Activated T-helper 1 cell treated with anti-CD3 and anti-CD28 coated beads, Interleukin-12 subunit alpha, Interleukin-12 subunit beta, Interleukin-2, Interleukin-4 antibody, amounts not matched to agents 30 ng/mL and 10 ng/mL and 1 ng/mL, durations not matched to agents 14 hours and 24 hours and 36 hours (primary cell): ENCODE measurements at places on chromosomes 5 and 9.

DNA sequence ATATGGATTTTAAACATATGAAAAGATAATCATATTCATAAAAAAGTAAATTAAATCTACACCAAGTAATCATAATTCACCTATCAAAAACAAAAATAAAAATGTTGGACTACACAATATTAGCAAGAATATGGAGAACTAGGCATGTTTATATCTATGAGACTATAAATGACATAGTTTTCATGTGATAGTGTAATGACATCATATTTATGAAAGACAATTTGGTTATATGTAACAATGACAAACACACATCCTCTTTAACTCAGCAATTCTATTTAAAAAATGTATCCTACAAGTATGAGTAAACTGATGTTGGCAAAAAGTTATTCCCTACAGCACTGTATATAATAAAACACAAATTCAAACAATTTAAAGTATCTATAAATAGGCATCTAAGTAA is 312.3 kb downstream of the EDIL3 start:
- DNase-seq, result no peak
- H3K36me3 ChIP-seq, result no peaks in the 10 kb centered on the region
- no peak overlapping the region for H3K27ac ChIP-seq

DNA sequence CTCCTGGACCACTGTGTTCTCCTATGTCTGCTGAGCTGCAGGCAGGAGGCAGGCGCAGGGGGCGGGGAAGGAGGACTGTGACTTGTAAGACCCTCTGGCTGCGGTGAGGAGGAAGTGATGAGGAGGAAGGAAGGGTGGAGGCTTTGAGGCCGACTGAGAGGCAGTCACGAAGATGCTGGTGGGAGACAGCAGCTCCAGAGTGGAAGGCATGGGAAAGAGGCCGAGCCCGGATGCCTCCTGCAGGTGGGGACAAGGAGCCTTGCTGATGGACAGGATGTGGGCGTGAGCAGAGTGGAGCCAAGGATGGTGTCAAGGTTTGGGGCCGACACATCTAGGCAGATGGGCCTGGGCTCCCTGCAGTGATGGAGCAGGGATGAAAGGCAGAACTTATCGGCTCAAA is 74.3 kb upstream of the ICE1 start:
- H3K4me1 ChIP-seq, result no peaks in the 10 kb centered on the region
- no peak overlapping the region for H3K27ac ChIP-seq
- no peak for DNase-seq

DNA sequence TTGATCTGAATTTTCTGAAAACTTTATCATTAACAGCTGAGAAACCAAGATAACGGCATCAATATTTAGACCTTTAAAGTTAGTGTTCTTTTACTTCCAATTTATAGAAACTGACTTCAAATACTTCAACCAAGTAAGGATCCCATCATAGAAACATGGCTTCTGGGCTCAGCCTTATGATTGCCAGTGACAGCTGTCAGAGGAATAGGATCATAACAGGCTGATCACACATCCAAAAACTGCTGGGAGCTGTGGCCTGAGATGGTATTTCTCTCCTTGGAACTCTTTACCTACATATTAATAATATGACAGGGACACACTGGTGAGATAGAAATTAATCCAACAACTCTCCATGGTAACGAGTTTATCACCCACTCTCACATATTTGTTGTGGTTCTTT is 448.3 kb upstream of the NMUR2 start:
- no peak for DNase-seq
- H3K27ac ChIP-seq, result no peak overlapping the region
- no peaks in the 10 kb centered on the region for H3K27me3 ChIP-seq
- H3K36me3 ChIP-seq, result no peaks in the 10 kb centered on the region

DNA sequence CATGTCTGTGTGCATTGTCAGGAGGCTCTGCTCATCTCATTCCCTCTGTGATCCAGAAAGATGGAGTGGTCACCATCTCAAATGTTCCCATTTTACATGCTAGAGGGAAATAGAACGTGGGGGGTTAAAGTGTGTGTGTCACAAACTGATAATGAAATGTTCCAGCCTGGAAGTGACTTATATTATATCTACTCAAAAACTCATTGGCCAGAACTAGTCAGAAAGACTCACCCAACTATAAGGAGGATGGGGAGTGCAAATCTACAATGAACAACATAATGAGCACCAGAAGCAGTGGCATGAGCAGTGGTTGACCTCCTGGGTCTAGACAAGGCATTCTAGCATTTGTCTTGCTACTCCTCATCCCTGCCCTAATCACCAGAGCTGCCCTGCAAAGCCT is 81.0 kb downstream of the HTR4 start:
- no peaks in the 10 kb centered on the region for H3K36me3 ChIP-seq
- H3K27ac ChIP-seq, result no peak overlapping the region
- H3K4me1 ChIP-seq, result no peaks in the 10 kb centered on the region
- no peak for DNase-seq

GRCh38 chr9:91193658-91194391 is 167.9 kb downstream of the AUH start:
- peaks cover 18% of the 10 kb centered on the region for H3K36me3 ChIP-seq
- no peaks in the 10 kb centered on the region for H3K27me3 ChIP-seq
- DNase-seq, result peak; percentile 77
- peak overlapping the region; percentile 71 for H3K4me3 ChIP-seq
- peaks cover 80% of the 10 kb centered on the region for H3K4me1 ChIP-seq
- H3K27ac ChIP-seq, result peak overlapping the region; percentile 95

DNA sequence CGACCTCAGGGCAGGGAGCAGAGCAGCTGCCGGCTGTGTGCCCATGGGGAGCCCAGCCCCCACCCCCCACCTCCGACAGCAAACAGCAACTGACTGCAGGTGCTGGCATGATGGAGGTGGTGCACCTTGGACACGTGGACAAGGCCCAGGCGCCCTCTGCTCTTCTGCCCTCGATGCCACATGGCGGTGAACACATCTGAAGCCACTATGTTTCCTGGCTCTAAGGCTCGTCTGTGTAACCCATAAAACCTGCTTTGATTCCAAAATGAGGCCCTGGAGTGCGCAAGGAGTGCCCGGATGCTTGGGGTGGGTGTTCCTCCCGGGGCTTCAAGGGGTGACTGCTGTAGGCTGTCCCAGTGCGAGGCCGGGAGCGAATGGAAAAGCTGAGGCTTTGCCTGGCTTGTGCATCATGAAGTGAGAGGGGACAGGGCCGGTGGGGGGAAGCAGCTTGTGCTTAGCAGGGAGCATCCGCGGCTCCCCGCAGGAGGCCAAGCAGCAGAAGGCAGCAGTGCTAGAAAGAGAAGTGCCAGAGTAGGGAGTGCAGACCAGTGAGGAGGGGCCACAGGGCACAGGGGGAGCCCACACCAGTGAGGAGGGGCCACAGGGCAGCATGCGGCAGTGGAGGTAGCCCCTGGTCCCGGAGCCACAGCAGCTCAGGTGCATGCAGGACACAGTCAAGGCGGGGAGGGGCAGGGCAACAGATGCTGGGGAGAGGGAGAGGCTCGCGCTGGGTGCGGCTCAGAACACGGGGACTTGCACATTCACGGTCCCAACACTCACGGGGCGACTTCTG is 30.0 kb downstream of the NKD2 start:
- no peak overlapping the region for H3K4me3 ChIP-seq
- no peaks in the 10 kb centered on the region for H3K27me3 ChIP-seq
- H3K36me3 ChIP-seq, result peaks cover 15% of the 10 kb centered on the region
- H3K27ac ChIP-seq, result no peak overlapping the region
- H3K4me1 ChIP-seq, result no peaks in the 10 kb centered on the region

GRCh38 chr9:105342147-105342505 is 97.7 kb downstream of the SLC44A1 start:
- H3K4me1 ChIP-seq, result peaks cover 23% of the 10 kb centered on the region
- H3K27ac ChIP-seq, result no peak overlapping the region
- no peak for DNase-seq
- H3K4me3 ChIP-seq, result no peak overlapping the region
- H3K36me3 ChIP-seq, result peaks cover 2% of the 10 kb centered on the region
- no peaks in the 10 kb centered on the region for H3K27me3 ChIP-seq

GRCh38 chr5:177288191-177288590 is 15.3 kb downstream of the RAB24 start:
- no peak for DNase-seq
- no peak overlapping the region for H3K27ac ChIP-seq
- peaks cover 32% of the 10 kb centered on the region for H3K36me3 ChIP-seq
- no peaks in the 10 kb centered on the region for H3K27me3 ChIP-seq

- H3K27me3 ChIP-seq, result peaks cover 3% of the 10 kb centered on the region
- H3K27ac ChIP-seq, result no peak overlapping the region
- peaks cover 10% of the 10 kb centered on the region for H3K4me1 ChIP-seq
- no peak overlapping the region for H3K4me3 ChIP-seq
These were observed 78.6 kb downstream of the SH3RF2 start for GRCh38 chr5:146015001-146015400.

DNA sequence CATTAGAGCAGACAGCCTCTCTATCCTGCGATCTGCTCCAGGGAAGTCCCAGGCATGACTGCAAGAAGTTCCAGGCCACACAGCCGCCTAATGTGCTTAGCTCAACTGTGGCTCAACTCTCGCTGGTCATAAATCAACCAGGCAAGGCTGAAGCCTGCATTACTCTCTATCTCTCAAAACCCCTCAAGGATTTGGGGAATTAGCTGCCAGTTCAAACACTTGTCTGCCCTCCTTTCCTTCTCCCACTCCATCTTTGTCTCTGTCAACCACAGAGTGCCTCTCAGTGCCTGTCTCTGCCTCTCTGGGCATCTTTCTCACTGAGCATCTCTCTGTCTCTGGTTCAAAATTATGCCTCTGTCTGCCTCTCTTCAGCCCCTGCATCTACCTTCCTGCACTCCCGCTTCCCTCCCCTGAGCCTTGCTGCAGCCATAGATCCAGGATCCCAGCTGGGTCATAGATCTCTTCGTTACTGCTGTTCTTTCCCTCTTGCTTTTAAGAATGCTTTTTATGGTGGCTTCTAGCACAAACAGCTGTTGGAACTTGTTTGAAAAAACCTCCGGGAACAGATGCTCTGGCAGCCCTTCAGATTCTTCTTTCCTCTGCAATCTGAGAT is 27.9 kb upstream of the GALNT10 start:
- no peak overlapping the region for H3K27ac ChIP-seq
- no peaks in the 10 kb centered on the region for H3K4me1 ChIP-seq
- DNase-seq, result no peak
- no peak overlapping the region for H3K4me3 ChIP-seq
- H3K27me3 ChIP-seq, result peaks cover 56% of the 10 kb centered on the region
- H3K36me3 ChIP-seq, result no peaks in the 10 kb centered on the region

DNA sequence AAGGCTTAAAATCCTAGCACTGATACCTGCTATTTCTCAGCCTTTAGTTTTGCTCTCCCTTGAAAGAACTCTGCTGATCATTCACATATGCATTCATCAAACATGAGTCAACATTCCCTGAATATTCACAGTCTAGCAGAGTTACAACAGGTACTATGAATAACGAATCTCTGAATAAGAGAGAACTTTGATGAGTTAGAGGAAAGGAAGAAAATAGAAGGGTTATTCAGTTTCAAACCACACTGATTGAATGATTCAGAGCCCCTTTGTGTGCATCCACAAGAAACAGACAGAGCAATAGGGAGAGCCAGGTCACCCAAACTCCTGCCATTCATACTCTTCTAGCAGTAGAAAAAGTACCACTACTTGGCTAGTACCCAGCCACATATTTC is 36.0 kb downstream of the FOXD1 start:
- H3K27me3 ChIP-seq, result peaks cover 42% of the 10 kb centered on the region
- no peaks in the 10 kb centered on the region for H3K36me3 ChIP-seq
- no peak overlapping the region for H3K4me3 ChIP-seq
- H3K27ac ChIP-seq, result no peak overlapping the region

DNA sequence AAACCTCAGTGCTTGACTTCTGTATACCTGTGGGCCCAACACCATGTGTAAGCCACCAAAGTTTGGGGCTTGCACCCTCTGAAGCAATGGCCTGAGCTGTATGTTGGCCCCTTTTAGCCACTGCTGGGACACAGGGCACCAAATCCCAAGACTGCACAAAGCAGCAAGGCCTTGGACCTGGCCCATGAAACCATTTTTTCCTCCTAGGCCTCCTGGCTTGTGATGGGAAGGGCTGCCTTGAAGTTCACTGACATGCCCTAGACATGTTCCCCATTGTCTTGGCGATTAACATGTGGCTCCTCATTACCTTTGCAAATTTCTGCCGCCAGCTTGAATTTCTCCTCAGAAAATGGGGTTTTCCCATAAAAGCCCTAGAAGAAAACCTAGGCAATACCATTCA is 345.5 kb downstream of the MLLT3 start:
- no peaks in the 10 kb centered on the region for H3K27me3 ChIP-seq
- DNase-seq, result no peak
- peaks cover 22% of the 10 kb centered on the region for H3K4me1 ChIP-seq
- H3K27ac ChIP-seq, result no peak overlapping the region
- H3K4me3 ChIP-seq, result no peak overlapping the region
- H3K36me3 ChIP-seq, result peaks cover 23% of the 10 kb centered on the region
